ENCODE measurements at places on chromosomes 5 and 9.
A peak's percentile ranks its signal among the peaks of the same experiment; 100 is the strongest.

GRCh38 chr5:133818869-133819600, 149.4 kb downstream of the C5orf15 start:
- DNase-seq, result no peak

DNA sequence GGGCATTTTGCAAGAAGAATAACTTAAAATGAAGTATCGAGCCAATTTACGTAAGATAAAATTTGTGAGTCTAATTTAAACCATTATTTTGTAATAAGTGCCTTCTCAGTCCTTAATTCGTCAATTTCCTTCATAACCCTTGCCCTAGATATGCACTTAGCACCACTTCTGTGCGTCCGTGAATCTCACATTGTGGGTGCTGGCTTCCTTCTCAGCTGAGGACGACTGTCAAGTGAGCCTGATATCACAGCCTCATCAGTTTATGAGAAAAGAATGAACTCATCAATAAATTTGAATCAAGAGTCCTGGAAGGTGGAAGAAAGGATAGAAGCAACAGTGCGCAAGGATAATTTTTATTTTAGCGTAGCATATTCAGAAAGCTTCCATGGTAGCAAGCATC, 64.5 kb downstream of the MARCHF11 start:
- DNase-seq, result no peak

DNA sequence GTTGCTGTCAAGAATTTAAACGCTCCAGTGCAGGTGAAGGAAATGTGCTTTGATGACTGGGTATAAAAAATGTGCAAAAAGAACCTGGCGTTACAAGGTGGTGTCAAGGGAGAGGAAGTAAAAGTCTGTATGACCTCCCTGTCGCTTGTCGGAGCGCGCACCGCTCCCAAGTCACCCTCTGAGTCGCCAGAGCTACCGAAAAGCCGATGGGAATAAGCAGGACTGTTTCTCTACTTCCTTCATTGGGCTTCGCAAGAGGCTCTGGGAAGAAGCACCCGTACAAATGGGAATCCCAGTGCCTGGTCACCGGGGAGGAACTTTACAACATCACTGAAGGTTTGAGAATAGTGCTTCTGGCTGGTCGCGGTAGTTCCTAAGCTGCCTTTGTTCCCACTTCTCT, 1.3 kb upstream of the DMRT2 start:
- no peak for DNase-seq

- no peak for DNase-seq
Measured at GRCh38 chr5:14463629-14464028, 118.0 kb upstream of the OTULINL start.

- DNase-seq, result no peak
Measured at GRCh38 chr9:92208693-92209524, 84.6 kb downstream of the IARS1 start.

DNA sequence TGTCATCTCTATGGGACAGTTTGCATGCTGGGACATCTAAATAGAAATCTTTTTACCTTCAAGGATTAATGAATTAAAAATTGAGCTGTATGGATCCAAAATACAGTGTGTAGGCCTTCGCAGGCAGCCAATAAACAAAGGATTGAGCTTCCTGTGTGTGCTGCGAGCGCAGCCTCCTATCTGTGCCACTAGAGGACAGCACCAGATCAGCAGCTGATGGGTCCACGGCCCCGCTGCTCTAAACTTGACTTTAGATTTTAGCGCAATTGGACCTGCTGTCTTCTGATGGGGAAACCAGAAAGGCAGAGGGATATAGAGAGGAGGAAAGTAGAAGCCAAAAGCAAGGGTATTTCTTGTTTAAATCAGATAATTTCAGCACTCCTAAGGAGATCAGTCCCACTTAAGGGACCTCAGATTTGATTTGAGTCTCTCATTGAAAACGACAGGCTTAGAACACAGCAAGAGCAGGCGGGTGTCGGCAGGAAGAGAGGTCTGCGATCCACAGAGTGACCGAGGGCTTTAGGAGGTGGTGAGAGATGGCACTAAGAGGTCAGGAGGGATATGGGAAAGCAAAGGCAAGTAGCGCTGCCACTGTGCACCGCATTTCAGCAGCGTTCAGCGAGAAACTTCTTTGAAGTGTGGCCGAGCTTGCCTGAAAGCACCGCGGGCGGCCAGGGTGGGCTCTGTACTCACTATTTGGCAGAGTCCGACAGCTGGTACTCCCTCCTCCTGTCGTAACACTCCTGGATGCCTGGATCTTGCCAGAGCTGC, 214.3 kb downstream of the GNA14 start:
- peak; percentile 63 for DNase-seq

GRCh38 chr5:141326088-141326854, 4.0 kb upstream of the PCDHGA1 start:
- DNase-seq, result peak; percentile 78

GRCh38 chr5:154505567-154505966, 27.5 kb upstream of the HAND1 start:
- no peak for DNase-seq

DNA sequence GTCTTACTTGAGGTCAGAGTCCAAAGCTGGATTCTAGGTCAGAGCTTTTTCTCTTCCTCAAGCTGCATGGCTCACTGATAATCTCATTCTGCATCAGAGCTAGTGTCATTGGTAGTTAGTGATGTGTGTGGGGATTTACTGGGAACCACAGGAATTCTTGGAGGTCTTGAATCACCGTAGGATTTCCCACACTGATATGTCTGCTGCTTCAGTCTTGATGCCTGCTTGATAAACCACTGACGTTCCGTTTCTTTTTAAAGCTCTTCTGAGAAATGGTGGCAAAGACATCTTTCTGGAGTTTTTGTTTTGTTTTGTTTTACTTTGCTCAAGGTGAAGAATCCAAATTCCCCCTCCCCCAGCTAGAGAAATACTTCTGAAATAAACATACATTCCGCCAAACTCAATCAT, 1.2 kb upstream of the GARIN3 start:
- DNase-seq, result no peak

- DNase-seq, result no peak
Measured at GRCh38 chr5:146580237-146580636, 64.2 kb upstream of the GPR151 start.

DNA sequence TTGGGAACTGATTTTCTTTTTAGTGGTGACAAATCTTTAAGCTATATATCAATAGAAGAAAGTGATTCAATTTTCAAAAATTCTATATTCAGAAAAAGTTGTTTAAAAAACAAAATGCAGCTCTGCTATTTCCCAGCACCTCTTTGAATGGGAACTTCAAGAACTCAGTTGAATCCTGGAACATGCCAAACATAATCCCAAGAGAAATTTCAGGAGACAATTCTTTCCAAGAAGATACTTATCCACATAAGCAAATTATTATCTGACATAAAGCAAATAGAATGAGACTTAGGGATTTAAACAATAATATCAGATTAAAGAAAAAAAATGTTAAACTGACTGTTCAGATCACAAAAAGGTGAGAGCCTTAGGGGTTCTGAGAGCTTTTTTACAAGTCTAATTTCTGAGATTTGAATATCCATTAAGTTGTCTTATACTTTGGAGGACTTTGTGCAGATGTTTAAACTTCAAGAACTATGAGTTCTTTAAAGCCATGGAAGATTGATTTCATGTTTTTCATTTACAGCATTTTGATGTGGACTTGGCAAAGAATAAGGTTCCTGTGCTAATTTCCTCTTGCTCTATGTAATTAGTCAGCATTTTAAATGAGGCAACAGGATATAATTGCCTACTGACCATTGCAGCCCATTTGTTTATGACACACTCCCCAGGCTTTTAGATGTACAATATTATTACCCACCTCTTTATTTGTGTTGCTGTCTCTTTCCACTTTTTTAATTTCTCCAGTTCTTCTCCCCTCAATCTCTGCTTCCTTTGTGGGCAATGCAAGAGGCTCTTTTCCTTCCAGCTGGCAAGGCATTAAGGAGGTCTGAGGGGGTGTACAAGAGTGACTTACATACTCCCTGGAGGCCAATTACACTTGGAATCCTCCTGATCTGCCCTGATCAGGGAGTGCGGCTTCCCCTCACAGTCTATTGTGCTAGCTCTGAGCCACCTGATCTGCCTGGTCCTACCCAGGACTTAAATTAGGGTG, 419.1 kb downstream of the NR2F1-AS1 start:
- no peak for DNase-seq

DNA sequence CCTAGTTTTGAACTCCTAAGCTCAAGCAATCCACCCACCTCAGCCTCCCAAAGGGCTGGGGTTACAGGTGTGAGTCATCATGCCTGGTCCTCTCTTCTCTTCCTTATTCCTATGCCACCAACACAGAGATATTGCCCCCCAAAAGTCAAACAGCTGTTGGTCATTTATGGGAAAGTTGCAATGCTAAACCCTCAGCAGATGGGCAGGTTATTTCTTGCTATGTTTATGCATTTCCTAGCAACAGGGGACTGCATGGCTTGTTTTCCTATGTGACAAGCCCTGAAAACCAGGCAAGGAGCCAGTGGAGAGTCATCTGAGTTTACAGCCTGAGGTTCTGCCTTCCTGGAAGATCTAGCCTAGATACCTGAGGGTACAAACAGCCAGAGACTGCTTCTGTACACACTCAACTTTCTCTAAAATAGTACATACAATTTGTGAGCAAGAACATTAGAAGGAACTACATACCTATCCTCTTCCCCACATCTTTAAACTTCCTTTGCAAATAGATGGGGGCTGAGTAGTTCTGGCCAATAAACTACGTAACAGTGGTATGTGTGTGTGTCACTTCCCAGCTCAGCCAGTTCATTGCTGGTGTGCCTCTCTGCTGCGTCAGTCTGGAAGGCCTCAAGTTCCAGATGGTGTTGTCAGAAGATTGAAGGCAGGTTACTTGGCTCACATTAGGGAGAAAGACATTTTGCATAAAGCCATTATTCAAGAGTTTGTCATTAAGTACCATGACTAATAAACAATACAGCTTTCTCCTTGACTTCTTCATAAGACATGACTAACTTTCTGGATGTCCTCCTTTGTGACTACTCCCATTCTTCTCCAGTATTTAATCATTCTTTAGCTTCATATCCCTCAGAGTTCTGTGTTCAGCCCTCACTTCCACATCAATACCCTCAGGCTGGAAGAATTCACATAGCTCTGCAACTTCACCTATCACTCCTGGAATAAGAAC, 65.3 kb downstream of the CSNK1A1 start:
- peak; percentile 81 for DNase-seq

DNA sequence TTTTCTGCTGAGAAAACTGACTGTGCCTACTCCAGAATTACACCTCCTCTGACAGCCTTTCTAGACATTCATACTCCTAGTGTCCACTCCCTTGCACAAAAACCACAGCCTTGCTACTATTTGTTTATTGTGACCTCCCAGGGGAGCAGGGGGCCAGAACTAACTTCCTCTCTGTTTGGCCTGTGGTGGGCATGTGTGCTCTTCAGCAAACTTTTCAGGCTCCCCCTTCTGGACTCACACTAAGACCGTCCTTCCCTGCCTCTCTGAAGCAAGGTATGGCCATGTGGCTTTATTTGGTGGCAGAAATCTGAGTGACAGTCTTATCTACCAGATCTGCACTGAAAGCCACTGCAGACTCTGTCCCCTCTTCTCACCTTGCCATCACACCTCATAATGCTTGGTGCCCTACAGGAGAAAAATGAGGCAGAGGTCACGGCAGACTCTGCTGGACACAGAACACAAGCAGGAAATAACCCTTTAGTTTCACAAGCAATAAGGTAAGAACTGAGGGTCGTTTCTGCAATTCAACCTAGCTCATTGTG, 28.2 kb downstream of the LIFR start:
- DNase-seq, result no peak

- peak; percentile 47 for DNase-seq
Measured at GRCh38 chr5:122291000-122291901, 20.8 kb upstream of the SNCAIP start.

GRCh38 chr5:156326718-156327259, at the start of gene SGCD:
Gene SGCD, plus strand, starts transcription at chr5:156327164.
- DNase-seq, result peak; percentile 2

DNA sequence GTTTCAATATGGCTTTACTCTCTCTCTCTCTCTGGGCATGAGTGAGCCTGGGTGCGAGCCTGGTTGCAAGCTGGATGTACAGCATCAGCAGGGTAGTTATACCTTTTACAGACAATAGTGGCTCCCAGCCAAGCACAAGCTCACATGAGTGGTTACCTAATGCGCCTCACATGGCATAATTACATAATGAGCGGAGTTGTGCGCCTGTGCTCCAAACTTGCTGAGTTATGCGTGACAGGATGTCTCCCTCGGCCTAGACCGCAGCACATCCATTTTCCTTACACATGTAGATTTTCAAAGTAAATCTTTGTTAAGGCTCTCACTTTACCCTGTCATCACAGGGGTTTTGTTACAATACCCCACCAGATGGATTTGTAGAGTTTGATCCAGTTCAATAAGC, 233.5 kb upstream of the WWC1 start:
- no peak for DNase-seq

- DNase-seq, result no peak
Measured at GRCh38 chr5:69485471-69485870, 7.1 kb upstream of the OCLN start.

DNA sequence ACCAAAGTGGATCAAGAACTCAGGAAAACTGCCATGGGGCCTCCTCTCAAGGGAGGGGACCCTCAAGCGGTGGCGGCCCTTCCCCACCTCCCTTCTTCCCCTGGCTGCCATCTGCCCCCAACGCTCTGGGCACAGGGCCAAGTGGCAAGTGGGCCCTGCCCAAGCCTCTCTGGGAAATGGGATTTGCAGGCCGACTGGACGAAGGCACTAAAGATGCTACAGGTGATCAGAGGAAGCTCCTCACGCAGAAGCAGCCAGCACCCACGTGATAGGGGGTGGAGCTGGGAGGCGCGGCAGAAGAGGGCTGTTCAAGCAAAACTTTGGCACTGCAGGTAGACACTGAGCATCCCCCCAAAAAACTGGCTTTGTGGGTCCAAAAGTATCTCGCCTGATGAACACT, 52.7 kb upstream of the UBTD2 start:
- no peak for DNase-seq

DNA sequence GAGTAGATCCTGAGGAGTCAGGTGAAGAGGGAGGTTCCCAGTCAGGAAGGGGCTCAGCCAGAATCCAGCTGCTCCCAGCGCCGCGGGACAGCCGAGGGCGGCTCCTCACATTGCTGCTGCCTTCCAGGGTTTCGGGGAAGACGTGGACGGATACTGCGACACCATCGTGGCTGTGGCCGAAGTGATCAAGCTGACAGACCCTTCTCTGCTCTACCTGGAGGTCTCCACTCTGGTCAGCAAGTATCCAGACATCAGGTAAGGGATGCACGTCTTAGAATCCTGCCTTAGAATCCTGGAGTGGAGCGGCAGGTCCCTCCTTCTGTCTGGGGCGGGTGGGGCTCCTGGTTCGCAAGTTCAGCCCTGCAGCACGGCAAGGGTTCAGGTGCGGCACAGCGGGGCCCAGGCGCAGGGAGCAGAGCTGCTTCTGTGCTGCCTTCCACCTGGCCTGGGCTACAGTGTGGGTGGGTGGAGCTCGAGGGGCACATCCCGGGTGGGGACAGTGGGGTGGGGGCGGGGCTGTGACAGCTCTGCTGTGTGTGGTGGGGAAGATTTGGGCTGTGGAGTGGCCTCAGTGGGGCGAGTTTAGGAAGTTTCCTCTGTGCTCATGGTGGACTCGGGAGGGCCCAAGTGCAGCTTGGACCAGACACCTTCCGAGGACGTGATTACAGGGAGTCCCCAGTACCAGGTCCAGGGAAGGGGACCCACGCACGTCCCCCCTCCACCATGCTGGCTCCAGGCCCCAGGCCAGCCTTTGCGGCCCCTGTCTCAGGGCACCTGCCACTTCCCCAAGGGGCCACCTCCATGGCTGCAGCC, 22.8 kb downstream of the EXOC3 start:
- DNase-seq, result no peak

GRCh38 chr5:169856571-169856970, 123.7 kb downstream of the INSYN2B start:
- DNase-seq, result no peak

GRCh38 chr5:66553916-66554575, 42.1 kb upstream of the MAST4 start:
- DNase-seq, result no peak

All from ELF-1 (cell line).